Activated naive CD4-positive, alpha-beta T cell treated with anti-CD3 and anti-CD28 coated beads for 36 hours (primary cell): ENCODE measurements at places on chromosomes 2 and 18. TPM values are rescaled to one million over a fixed set of nuclear protein-coding genes. Genes with fewer than 3 reads are reported as not detected.

Gene OSBPL6
- total RNA-seq: 1.9 TPM

GRCh38 chr2:117359266-117359914, 455.1 kb upstream of the DDX18 start:
- DNase-seq: no peak

Gene SERPINB12
- not detected for total RNA-seq

GRCh38 chr18:64270121-64270520, 121.2 kb upstream of the LINC00305 start:
- DNase-seq: no peak

DNA sequence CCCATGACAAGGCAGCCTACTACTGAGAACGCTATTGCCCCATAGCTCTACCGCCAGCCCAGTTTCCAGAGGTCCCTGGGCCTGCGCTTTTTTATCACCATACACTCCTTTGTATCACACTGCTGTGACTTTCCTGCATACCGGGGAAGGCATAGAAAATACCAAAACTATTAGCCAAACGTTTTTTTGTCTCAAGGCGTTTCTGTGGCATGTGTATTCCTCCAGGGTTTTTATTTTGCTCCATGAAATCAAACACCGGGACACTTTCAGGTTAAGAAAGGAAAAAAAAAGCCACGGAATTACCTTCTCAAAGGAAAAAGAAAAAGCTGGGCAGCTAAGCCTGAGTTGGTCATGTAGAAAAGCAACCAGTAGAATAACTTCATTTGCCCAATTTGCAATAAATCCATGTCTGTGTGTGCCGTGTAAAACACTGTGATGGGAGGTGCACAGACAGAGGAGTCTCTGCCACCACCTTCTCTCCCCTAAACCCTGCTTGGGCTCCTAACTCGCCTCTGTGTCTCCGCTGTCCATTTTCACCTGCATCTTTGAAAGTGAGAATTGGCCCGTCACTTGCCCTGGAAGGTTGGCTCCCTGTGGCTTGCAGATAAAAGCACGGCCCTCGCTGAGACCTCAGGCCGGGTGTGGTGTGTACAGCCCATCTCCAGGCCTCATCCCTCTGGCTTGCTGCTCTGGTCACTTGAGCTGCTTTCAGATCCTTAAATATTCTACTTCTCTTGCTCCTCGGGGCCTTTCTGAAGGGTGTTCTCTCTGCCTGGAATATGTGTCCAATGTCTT, 1.7 kb downstream of the AMER3 start:
- DNase-seq: no peak

DNA sequence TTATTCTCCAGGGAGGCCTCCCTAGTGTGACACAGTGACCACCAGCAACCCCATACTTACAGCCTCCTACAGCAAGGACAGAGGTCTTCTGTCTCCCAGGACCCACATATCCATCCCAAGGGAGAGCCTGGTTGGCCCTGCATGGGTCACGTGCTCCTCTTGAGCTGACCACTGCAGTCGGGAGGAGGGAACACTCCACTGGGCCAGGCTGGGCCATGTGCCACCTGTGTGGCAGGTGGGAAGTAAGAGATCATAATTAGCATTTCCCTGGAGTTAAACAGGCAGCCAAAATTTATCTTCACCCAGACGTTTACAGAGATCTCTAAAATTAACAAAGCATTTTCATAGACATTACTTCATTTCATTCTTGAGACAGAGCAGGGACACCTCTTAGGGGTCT, 33.4 kb upstream of the MLPH start:
- no peak for DNase-seq

Gene DSEL
- total RNA-seq: 0.10 TPM

DNA sequence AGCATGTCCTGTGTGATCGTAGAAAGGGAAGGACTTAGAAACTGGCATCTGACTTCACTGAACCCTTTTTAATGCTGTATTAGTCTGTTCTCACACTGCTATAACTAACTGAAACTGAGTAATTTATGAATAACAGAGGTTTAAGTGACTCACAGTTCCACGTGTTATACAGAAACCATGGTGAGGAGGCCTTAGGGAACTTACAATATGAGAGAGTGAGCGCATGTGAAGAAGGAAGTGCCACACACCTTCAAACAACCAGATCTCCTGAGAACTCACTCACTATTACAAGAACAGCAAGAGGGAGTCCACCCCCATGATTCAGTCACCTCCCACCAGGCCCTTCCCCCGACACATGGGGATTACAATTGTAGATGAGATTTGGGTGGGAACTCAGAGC, 811.3 kb downstream of the CPS1 start:
- DNase-seq: peak; percentile 10

- DNase-seq: no peak
Measured at GRCh38 chr2:196952936-196953335, 26.4 kb upstream of the PGAP1 start.

DNA sequence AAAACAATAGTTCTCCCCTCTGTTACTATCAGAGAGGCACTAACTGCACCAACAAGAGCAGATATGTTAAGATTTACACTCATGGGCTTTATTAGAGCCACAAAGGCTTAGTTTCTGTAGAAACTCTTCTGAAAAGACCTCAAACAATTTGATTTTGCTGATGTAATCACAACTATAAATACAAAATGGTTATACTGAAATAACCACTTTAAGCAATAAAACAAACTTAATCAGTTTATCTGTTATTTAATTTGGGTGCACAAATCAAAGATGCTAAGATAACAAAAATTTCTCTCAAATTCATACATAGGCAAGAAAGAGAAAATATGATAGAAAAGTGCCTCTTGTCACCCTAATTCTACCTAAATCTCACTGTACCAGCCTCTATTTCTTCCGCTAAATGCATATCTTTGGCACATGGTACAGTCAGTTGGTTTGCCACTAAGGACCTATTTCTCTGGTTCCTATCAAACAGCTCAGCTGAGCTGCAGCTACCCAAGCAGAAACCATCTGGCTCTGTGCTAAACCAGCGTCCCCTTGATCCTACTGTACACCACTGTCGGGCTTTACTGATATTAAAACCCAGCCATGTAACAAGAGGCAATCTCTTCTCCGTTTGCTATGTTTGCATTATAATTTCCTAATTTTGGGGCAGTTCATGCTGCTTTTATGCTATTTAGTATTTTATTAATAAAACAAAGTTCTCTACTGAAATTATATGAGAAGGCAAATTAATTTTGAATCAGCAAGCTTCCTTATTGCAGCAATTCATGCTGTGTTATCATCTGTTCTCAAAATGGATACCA, 60.1 kb downstream of the CWC22 start:
- DNase-seq: no peak

DNA sequence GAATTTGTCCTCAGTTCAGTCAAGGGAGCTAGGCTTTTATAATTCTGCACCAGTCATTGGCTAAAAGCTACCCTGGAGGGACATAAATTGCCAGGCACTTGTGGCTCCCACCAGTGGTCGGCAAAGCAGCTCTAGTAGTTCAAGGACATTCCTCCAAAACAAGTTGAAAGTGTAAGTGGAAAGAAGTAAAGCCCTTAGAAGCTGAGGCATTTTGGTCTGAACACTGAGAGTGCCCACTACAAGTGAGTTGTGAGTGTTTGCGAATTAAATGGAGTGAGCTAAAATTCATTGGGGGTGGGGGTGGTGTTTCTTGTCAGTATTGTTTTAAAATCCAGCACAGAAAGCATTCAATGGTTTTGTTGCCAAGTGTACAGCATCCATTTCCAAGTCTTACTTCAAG, 879.9 kb upstream of the CDH2 start:
- DNase-seq: no peak

- no peak for DNase-seq
Measured at GRCh38 chr2:182073613-182074012, 88.0 kb downstream of the PPP1R1C start.

DNA sequence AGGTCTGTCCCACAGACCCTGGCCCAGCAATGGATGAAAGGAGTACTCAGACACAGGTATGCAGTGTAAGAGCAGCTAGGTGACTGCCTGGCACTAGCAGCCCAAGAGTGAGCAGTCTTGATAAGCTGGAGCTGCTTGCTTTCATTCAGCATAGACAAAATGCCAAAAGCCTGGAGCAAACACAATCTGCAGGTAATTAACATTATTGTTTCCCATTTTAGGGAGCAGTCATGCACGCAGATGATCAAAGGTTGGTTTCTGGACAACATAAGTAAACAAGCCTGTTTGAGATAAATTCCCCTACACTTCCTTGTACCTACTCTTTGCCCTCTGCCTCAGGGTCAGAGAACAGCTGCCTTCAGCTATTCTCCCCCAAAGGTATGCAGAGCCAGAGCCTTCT, 73.7 kb upstream of the MSTN start:
- no peak for DNase-seq

Gene KLHL14
- not detected for total RNA-seq

- DNase-seq: no peak
Measured at GRCh38 chr2:112021290-112021689, 33.8 kb upstream of the TMEM87B start.

- no peak for DNase-seq
Measured at GRCh38 chr2:64017811-64018700, 1.2 kb downstream of the VPS54 start.

Gene MEIS1
- total RNA-seq: not detected

- DNase-seq: no peak
Measured at GRCh38 chr2:181910028-181910831, 18.7 kb downstream of the ITPRID2 start.

Gene RIT2
- not detected for total RNA-seq

Gene CREG2
- total RNA-seq: not detected

Gene TRAPPC8
- total RNA-seq: 24.9 TPM

Gene GPR155
- 9.2 TPM for total RNA-seq

Gene CCL20
- 13.1 TPM for total RNA-seq

- no peak for DNase-seq
Measured at GRCh38 chr2:215000721-215001120, 137.7 kb downstream of the ABCA12 start.

DNA sequence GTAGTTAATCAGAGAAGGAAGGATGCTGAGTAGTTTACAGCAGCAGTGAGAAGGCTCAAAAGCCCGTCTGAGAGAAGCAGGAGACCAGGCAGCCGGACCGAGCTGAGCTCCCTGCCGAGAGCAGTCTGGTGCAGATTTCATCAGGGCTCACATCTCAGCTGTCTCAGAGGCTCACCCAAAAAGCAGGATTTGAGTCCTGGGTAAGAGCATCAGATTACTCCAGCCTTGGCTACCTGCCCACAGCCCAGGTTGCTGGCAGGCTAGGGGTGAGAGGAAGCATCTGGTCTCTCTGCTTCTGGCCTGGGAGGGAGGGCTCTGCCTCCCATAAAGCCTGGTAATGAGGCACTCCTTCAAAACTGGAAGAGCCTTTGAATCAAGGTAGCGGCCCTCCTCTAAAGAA, 140.5 kb downstream of the ST6GAL2 start:
- no peak for DNase-seq

Gene VSNL1
- total RNA-seq: not detected

DNA sequence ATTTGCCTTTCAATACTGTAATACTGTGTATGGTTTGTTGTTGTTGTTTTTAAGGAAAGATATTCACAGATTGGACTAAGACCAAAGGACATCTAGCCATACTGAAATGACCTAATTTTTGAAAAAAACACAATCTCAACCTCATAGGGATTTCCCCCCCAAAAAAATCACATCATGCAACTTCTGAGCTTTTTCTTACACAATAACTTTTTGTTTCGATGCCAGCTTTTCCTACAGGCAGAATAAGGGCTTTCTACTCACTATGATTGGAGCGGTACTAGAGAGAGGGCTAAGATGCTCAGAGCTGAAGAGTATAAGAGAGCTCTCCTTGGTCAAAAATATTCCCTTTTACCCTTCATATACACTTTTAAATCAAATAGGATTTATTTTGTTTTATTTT, 32.4 kb upstream of the SLC3A1 start:
- no peak for DNase-seq

DNA sequence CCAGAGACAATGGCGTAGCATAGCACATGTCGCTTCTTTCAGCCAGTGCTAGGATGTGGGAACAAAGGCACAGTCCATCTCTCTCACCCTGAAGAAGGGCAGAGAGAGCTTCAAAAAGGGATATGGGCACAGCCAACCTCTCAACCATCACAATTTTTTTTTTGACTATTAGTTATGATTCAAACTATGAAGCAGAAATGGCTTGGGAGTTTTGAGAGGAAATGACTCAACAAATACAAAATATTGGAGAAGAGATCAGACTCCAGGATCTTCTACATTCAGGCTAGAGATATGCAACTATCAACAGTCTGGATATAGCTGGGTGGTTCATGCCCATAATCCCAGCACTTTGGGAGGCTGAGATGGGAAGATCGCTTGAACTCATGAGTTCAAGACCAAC, 109.1 kb downstream of the MCFD2 start:
- no peak for DNase-seq

- DNase-seq: no peak
Measured at GRCh38 chr2:214489181-214489580, 78.3 kb downstream of the VWC2L start.

Gene TTN
- total RNA-seq: 0.91 TPM

GRCh38 chr2:111633643-111634042, 250.3 kb downstream of the ANAPC1 start:
- DNase-seq: no peak

- DNase-seq: no peak
Measured at GRCh38 chr2:98552499-98553179, 55.7 kb downstream of the COA5 start.

Gene SERPINB2
- total RNA-seq: not detected

DNA sequence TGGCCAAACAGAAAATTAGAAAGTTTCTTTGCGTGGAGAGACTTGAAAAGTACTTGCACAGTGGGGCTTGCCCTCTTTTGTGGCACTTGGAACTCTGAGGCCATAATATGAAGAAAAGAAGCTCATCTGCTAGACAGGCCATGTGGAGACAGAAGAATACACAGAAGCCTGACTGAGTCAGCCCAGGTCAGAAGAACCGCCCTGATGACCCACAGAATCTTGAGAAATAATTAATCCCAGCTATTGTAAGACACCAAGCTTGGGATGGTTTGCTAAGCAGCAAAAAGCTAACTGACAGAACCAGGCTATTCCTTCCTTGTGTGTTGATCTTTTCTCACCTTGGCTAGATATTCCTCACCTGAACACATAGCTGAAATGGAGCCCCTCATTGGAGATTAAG, 33.7 kb downstream of the G6PC2 start:
- no peak for DNase-seq

Gene AGXT
- not detected for total RNA-seq

DNA sequence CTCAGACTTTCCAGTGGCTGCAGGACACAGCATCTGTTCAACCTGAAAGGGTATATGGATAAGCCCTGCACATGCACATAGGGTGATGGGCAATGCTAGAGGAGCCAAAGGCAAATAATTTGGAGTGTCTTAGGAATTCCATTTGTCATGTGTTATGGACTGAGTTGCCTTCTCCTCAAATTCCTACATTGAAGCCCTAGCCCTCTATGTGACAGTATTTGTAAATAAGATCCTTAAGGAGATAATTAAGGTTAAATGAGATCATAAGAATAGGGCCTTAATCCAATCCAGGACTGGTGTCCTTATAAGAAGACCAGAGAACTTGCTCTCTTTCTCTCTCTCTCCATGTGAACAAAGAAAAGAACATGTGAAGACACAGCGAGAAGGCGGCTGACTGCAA, 42.9 kb upstream of the CREG2 start:
- no peak for DNase-seq

GRCh38 chr18:13220361-13220991, 1.9 kb downstream of the LDLRAD4 start:
- no peak for DNase-seq

Gene ZBTB7C
- total RNA-seq: not detected
